ENCODE measurements at places on chromosomes 11 and 22.

DNA sequence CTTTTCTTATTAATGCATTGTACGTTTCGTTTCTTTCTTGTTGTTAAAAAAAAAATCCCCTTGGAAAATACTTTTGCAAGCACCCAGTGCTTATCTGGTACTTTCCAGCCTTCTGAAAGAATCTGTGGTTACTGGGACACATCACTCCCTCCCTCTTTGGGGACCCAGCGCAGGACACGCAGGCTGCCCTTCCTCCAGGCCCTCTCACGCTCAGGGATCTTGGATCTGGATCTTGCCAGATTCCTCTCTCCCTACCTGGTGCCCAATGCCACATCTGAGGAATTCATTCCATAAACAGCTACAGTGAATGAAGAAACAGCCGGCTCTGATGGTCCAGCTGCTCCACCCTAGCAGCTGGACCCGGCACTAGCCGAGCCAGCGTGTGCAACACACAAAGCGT, 55.7 kb downstream of the PHF21B start:
- no peak for DNase-seq

GRCh38 chr11:64649291-64649697, 58.3 kb downstream of the SLC22A12 start:
- no peak for DNase-seq

GRCh38 chr22:48566741-48567140, 1260.9 kb downstream of the BRD1 start:
- no peak for DNase-seq

- DNase-seq, result no peak
Observed at GRCh38 chr11:64007160-64007628, 21.0 kb downstream of the OTUB1 start.

DNA sequence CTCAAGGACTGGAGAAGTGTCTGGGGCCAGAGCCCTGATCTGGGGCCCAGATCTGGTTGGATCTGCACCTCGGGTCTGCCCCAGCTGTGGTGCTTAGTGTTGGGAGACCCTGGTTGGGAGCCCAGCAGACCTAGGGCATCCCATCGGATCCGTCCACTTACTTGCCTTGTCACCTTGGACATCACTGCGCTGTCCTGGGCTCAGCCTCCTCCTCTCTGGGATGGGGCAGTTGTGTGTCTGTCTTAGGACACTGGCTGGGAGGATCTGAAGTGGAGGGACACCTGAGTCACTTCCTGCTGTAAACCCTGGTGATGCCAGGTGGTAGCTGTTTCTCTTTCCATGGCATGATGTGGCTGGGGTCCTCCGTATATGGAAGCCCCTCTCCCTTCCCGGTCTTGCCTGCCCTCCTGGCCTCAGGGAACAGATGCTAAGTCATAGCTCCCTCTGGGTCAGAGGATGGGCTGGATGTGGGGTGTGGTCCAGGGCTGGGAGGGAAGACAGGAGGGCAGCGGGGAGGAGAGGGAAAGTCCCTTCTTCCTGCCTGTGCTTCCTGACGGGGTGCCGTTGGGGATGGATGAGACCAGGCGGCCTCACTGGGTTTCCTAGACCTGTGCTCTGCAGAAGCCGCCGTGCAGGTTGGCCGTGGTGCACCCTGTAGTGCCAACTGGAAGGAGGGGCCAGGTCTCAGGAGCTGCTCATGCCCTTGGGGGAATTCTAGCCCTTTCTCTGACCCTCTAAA, 12.1 kb upstream of the OMP start:
- DNase-seq, result peak; percentile 75

DNA sequence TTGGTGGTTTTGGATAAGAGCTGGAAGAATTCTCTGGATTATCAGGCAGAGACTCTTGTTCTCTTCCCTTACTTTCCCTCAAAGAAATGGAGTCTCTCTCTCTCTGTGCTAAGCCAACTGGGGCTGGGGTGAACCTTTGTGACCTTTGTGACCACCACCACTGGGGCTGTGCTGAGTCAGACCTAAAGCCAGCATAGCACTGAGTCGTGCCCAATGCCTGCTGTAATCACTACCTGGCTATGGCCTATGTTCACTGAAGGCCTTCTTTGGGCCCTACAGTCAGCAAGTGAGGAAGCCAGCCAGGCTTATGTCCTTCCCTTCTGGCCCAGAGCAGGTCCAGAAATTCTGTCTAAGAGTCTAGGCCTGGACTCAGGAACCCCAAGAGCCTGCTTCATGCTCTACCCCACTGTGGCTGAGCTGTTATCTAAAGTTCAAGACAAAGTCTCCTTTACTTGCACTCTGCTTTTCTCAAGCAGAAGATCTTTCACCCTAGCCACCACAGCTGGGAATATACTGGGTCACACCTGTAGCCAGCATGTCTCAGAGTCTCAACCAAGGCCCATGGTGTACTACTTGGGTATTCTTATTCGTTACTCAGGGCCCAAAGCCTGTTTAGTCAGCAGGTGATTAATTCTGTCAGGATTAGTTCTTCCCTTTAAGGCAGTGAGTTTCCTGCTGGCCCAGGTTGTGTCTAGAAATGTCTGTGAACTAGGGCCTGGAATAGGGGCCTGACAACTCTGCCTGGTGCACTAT, 86.0 kb downstream of the EHF start:
- no peak for DNase-seq

DNA sequence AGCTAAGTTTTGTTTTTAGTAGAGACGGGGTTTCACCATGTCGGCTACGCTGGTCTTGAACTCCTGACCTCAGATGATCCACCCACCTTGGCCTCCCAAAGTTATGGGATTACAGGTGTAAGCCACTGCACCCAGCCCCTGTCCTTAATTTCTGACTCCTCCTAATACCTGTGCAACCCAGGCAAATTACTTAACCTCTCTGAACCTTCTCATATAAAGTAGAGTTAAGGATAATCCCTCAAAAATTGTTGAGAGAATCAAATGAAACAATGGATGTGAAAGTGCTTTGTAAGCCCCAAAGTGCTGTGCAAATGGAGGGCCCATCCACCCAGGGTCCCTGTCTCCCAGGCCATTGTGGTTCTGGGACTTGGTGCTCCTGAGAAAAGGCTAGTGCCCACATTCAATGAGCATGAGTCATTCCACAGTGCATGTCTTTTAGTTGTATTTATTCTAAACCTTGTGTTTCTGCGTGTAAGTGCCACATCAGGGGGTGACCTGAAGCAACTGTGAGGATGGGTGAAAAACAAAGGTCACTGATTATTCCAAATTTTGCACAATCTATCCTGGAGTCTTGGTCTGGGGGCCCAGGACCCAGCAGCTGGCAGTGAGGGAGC, 61.4 kb upstream of the PTPRJ start:
- no peak for DNase-seq

DNA sequence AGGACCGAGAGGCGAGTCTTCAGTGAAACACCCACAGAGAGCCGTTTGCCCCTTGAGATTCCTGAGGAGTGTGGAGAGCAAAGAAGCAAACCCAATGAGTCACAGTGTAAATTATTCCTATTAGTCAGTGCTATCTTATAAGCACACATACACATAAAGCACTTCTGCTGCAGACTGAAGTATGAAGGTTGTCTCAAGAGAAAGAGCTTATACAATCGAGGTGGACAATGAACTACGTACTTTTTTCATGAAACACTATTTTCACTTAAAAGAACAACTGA, 37.3 kb downstream of the GALNT18 start:
- DNase-seq, result no peak

DNA sequence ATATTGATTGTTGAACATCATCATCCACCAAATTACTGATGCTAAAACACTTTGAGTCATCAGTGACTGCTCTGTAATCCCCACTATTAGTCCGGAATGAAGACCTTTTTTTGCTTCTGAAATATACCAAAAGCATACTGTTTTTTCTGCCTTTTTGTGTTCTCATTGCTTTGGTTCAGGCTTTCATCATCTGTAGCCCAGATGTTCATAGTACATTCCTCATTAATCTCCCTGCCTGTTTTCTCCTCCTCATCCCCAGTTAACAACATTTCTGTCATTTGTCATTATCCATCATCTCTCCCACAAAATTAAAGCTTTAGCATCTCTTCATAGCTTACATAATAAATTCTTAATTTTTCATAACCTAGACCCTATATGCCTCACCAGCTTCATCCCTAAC, 9.2 kb downstream of the CEP57 start:
- no peak for DNase-seq

DNA sequence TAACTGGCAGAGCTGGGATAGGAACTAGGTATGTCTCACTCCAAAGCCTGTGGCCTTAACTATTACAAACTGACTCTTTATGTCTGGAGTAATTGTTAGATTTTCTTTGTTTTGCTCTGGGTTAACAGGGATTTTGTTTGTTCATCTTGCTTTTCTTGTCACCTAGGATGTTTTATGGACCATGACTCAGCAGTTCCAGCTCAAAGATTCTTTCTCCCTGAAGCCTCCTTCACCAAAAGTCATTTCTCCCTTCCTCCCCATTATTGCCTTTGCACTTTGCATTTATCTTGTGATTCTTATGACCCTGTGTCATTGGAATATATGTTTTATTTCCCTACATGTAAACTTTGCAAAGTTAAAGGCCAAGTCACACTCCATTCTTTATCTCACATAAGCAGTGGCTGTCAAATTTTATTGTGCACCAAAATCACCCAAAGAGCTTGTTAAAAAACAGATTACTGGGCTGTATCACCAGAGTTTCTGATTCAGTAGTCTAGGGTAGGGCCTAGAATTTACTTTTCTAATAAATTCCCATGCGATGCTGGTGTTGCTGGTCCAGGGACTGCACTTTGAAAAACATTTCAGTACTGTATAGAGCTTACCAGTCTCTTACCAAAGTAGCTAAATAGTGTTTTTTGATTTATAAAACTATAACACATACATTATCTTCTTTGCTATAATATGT, 327.7 kb downstream of the DLG2 start:
- DNase-seq, result no peak

DNA sequence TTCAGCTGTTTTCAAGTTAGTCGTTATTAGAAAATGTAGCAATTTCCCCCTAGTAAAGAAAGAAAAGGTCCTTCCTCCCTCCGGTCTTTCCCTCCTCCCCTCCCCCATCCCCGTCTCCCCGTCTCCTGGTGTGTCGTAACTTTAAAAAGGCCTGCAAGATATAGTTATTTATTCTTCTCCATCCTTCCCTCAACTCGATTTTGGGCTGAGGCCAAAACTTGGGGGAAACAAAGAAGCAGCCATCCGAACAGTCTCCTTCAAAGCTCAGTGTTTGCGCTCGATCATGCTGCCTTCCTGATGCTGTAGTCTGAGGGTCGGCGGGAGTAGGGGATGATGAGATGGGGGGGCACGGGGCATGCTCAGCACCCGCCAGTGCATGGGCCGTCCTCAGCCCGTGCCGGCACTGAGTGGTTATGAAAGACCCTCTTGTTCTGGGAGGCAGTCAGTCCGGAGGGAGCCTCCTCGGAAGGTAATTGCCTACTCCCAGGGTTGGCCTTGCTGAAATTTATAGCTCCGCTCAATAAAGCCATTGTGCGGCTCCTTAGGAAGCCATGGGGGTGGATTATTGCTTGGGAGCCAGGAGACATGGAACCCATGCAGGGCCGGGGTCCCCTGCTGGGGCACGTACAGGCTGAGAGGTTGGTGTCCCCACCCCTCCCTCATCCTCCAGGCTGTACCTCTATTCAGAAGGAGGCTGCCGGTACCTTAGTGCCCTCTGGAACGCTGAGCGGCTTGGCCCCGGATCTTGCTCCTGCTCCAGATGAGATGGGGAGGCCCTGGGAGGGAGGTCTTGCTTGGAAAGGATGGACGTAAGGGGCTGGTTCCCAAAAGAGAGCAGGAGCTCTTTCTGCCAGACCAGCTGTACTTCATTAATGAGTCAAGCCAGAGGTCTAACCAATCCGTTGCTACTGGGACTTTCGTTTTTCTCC, 212.7 kb upstream of the CADM1 start:
- DNase-seq, result no peak

DNA sequence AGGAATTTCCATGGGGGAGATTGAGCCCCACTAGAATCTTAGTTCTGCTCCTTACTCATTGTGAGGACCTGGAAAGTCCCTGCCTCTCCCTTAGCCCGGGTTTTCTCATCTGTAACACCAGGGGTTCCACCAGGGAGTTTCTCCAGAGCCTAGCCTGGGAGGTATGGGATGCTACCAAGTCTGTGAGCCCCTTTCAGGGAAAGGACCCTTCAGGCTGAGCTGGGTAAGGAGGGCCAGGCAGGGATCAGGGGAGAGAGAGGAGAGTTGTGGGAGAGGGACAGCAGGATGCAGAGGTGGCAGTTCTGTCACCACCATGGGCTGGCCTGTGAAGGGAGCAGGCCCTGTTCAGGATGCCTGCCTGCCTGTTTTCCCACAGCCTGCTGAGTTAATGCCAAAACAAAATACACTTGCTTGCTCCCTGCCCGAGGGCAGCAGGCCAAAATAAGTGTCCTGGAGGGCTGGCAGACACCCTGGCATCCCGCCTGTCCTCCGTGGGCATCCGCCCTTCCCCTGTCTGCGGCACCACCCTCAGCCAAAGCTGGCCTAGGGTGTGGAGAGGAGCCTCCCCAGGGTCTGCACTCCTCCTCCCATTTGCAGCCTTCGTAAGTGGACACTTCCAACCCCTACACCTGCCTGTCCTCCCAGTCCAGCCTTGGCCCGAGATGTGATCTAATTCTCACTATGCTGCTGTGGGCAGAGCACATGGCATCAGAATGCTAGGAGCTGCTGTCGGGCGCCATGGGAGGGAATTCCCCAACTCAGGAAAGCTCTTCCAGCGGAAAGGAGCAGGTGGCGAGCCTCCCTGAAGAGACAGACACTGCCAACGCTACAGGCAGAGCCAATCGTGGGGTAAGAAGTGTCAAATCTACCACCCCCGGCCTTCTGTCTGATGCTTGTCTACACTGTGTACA, 5.9 kb upstream of the FCHSD2 start:
- DNase-seq, result no peak

DNA sequence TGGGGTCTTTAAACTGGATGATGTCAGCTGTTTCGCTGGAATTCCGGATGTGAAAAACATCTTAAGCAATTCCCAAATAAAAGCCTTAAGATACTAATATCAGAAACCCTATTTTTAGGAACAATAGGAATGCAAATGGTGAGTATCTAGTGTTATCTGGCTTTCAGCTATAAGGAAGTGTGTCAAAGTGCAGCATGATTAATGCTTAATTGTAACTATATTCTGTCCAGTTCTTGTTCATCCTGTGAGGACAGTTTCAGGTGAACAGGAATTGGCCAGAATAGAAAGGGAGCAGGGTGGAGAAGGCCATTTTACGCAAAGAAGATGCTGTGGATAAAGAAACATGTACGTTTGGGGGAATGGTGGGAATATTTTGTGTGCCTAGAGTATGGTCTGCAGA, 108.2 kb downstream of the RASSF10 start:
- DNase-seq, result no peak

GRCh38 chr11:77596626-77597025, 6.9 kb downstream of the AQP11 start:
- DNase-seq, result no peak

- DNase-seq, result peak; percentile 59
Observed at GRCh38 chr11:72589802-72590761, 84.1 kb downstream of the PDE2A start.

- DNase-seq, result no peak
Observed at GRCh38 chr22:36197514-36198146, 4.0 kb downstream of the APOL4 start.

- DNase-seq, result no peak
Observed at GRCh38 chr11:104967534-104968354, 630 bp downstream of the CASP4 start.
